ENCODE measurements at places on chromosomes 2 and 18.

GRCh38 chr2:24214880-24215279, 40.0 kb downstream of the FAM228A start:
- DNase-seq = no peak

DNA sequence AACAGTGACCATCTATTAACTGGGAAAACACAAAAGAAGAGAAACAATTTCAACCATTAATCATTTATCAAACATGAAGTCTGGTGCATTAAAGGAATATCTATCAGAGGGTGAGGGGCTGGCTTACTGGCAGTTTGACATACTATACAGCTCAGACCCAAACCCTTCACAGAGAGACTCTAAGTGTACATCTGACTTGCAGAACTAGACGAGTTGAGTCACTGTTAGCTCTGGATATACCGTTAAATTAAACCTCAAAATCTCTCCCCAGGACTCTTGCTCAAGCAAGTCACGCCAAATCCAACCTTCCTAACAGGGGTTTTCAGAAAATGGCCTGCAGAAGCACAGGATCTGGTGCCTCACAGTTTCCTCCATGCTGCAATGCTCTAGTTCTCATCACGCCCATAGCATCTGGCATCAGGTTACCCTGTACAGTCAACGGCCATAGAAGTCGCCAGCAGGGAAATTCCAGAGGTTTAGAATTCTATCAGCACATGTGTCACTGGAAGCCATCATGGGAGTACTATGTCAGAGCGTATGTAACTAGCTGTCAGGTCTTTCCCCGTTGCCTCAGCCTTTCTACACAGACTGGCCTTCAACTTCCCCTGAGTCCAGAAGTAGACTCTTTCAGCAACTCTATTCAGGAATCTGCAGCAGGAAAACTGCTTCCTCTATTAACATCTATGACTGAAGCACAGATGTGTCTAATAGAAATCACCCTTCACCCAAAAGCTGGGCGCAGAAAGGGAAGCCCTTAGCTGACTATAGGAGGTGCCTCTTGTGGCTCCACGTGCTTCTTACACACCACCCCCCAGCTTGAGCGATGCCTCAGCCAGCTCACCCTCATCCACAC, 9.3 kb downstream of the TGOLN2 start:
- DNase-seq = peak; percentile 56

DNA sequence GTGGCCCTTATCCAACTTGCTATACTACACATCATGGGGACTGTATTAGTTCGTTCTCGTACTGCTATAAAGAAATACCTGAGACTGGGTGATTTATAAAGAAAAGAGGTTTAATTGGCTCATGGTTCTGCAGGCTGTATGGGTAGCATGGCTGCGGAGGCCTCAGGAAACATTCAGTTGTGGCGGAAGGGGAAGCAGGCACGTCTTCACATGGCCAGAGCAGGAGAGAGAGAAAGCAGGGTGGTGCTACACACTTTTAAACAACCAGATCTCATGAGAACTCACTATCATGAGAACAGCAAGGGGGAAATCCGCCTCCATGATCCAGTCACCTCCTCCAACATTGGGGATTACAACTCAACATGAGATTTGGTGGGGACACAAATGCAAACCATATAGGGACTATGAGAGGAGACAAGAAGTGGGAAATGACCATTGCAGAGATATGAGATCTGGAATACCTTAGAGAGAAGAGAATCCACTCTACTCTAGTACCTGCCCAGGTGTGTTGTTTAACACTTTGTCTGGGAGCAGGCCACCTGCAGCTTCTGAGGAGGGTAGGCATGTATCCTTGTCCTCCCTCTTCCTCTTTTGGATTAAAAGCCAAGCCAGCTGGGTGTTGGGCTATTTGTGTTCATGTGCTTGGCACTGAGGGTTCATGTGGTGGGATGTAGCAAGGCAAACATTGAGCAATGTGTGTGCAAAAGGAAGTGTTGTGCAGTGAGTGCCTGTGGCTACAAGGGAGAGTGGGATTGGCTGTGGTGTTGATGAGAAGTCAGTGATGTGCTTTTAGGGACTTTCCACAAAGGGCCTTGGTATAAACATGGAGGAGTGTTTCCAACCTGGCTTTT, 22.8 kb downstream of the TTLL4 start:
- DNase-seq = peak; percentile 29

DNA sequence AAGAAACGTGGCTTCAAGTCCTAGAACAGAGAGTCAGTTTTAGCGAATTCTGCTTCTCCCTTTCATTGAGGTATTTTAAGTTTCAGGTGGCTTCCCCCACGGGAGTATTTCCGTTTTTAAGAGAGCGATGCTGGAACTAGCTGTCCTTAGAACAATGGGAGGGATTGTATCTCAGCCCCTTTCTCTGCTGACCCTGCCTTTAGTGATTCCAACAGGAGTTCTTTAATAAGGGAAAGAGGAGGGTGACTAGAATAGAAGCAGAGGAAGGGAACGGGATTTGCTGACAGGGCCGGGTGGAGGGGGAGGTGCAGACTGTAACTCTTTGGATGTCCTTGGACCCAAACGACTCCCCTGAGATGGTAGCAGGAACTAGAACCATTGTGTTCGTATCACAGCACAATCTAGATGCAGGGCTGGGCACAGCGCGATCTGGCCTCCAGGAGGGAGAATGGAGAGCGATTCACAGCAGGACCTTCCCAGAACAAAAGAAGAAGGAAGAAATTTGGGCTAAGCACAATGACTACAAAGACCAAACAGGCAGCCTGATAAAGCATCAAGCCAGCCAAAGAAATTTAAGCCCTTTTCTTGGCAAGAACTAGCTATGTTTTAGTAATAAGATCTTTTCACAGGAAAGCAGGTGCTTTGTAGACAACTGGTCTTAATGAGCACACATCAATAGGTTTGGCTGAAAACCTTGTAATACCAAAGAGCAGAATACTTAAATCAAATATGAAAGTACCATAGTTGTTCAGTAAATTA, 15.8 kb upstream of the RTTN start:
- DNase-seq = no peak

DNA sequence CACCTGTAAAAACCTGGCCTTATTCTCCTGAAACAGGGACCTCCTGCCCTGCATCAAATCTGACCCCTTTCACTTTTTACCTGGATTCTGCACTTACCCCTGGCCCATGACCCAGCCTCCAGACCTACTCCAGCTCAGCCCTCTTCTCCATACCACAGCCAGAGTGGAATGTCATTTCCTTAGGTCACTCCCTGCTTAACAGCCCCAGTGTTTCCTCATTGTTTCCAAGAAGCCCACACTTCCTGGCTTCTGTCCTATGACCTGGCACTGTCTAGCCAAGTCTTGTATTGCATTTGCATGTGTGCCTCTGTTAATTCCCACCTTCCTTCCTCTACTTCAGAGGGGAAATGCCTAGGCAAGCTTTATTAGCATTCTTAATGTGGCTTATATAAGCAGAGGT, 51.4 kb upstream of the TRIB2 start:
- DNase-seq = peak; percentile 45

DNA sequence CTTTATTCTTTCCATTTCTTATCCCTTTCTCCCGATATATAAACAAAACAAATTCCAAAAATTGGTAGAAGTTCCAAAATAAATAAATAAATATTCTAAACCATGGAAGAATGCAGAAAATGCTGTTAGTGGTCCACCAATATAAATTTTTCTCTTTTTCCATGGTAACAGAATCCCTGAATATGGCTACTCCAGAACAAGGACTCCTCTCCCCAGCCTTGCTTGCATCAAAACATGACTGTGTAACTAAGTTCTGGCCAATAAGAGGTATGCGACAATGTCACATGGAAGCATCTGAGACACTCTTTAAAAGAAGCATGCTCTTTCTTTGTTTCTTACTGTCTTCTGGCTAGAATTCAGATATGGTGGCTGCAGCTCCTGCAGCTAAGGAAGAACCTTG, 325.1 kb upstream of the TANK start:
- no peak for DNase-seq

DNA sequence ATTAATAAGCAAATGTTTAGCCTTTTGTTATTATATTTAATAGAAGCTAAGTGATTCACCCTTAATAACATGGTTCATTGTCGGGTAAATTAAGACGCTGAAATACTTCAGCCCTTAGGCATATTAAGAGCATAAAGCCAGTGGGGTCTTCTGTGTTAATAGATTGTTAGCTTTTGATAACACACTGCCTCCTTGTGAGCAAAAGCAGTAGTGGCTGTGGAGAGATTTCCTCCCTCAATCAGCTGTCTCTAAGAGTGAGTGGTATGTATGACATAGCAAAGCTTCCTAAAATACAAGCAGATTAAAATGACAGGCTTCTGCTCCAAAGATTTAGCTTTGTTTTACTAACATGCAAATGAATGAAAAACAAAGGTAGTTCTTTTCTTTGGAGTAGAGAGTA, 143.7 kb upstream of the SYT4 start:
- DNase-seq = no peak

- no peak for DNase-seq
Observed at GRCh38 chr18:52339891-52340371, at the start of gene DCC. Gene DCC, plus strand, starts transcription at chr18:52340197. Its CDS starts 591 bp downstream, at chr18:52340788.

DNA sequence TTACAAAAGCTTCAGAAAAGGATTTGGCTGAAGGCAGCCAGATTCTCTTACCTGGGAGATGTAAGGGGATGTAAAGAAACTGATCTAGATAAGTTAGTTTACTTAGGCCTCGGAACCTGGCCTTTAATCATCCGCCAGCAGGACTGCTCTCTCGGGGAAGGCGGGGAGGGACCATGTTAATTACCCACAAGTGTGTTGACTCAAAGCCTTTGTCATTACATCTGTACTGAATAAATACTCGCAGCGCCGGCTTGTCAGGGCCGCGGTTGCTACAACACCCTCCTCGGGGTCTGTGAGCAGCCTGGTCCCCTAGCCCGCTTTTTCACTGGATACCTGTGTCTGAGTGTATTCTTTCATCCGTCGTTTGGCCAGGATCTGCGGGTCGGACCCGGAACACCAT, 6.7 kb downstream of the CHMP3 start:
- DNase-seq = no peak

DNA sequence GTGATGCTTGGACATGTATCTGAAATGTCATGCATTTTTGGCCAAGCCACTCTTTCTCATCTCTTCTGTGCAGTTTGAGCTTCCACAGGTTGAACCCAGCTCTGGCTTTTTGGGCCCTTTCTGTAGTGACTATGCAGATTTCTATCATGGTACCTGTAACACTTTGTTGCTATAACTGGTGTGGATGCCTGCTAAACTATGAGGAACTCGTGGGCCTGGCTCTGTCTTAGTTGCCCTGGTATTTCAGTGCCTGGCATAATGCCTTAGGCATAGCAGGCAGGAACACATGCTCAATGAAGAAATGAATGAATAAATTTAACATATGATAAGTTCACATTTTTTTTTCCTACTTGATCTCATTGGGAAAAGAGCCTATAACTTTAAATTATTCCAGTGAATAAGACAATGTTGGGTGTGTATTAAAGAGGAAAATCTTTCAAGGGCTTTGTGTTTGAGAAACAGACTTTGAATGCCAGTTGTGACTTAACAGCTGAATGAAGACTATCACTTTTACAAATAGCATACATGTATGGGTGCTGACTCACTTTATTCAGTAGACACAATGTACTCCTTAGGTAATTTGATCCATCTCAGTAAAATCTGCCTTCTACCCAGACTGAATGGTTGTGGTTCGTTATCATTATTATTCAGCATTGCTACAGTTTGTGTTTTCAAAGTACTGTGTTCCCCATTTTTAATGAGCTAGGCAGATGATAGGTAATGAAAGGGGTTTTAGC, 86.4 kb upstream of the MAP4K3 start:
- no peak for DNase-seq

DNA sequence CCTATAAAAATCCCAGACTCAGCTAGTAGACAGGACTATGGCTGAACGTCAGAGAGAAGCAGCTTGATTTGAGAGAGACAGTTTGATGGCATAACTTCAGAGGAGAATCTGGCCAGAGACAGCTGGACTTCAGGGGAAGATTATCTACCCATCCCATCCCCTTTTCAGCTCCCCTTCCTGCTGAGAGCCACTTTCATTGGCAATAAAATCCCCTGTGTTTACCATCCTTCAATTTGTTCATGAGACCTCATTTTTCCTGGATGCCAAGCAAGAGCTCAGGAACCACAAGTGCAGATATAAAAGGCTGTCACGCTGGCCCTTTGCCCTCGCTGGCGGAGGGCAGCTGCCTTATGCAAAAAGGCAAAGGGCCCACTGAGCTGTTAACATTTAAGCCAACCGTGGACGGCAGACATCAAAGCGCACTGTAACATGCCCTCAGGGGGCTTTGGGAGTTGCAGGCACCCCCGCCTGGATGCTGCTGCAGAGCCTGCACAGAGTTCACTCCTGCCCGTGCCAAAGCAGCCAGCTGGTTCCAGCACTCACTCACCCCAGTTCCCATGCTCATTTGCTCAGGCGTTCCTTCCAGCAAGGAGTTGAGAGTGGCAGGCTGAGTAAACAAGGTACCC, 164.3 kb upstream of the PGAP1 start:
- no peak for DNase-seq

DNA sequence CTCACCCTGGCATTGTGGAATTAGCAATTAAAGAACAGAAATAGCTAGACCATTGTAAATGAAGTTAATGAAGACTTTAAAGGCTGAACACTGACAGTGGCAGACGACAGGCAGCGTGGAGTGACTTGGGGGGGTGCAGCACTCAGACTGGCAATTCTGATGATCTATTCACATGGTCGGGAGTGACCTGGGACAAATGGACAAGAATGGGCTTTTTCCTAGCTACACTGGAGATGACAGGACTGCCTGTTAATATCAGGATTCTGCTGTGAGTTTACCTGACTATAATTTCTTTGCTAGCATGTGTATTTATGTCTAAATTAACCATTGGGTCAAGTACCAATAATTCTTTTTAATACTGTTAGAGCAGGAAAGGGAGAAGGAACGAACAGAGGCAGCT, 199.6 kb downstream of the FBXO15 start:
- DNase-seq = no peak

DNA sequence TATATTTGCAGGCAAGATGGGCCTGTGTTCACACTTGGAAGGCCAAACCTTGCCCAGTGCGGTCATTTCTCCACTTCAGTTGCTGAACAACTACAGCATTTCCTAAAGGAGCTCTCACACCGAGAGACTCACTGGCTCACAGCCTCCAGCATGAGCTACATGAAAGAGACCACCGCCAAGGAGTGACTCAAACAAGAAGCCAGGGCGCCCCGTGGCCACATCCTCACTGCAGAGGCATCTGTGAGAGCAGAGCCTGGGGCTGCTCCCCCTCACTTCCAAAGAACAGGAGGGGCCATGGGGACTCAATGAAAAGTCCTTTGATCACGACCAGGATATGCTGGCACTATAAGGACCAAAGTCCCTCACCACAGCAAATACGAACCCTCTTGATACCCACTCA, 50.0 kb downstream of the TMEM163 start:
- DNase-seq = no peak

DNA sequence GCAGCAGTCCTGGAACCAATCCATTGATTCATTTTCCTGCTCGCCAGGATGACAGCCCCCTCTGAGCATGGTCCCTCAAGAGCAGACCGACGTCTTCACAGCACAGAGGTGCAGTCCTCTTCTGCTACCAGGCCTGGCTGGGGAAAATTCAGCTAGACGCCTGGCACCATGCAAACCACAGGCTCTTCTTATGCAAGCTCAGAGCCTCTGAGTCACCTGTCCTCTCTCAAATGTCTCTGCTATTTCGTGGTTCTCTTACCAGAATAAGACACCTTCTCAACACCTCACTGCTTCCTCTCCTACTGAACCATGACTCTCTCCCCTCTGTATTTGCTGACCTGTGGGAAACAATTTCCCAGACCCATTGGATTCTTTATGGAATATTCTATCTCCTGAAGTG, 79.8 kb upstream of the CYRIA start:
- DNase-seq = no peak

All from dermis microvascular lymphatic vessel endothelial cell (primary cell).